ENCODE measurements at places on chromosomes 2 and 18. TPM values are rescaled to one million over a fixed set of nuclear protein-coding genes. Genes with fewer than 3 reads are reported as not detected.

DNA sequence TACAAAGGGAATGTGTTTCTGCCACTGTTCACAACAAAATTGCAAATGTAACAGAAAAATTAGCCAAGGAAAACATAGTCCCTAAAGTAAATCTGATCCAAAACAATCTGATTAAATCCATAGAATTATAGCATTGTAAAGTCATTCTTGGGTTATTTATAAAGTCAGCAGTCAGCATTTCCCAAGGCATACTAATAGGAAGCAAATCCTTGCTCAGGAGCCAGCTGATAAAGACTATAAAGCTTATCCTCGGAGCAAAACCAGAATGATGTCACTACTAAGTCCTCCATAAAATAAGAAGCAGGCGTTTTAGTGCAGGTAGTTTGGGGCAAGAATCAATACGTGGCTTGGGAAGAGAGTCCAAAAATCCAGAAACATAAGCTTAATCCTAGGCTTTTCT is 67.3 kb upstream of the CSRNP3 start:
- DNase-seq, result no peak

- no peak for DNase-seq
Observed at GRCh38 chr2:176687944-176688343, 418.7 kb downstream of the MTX2 start.

DNA sequence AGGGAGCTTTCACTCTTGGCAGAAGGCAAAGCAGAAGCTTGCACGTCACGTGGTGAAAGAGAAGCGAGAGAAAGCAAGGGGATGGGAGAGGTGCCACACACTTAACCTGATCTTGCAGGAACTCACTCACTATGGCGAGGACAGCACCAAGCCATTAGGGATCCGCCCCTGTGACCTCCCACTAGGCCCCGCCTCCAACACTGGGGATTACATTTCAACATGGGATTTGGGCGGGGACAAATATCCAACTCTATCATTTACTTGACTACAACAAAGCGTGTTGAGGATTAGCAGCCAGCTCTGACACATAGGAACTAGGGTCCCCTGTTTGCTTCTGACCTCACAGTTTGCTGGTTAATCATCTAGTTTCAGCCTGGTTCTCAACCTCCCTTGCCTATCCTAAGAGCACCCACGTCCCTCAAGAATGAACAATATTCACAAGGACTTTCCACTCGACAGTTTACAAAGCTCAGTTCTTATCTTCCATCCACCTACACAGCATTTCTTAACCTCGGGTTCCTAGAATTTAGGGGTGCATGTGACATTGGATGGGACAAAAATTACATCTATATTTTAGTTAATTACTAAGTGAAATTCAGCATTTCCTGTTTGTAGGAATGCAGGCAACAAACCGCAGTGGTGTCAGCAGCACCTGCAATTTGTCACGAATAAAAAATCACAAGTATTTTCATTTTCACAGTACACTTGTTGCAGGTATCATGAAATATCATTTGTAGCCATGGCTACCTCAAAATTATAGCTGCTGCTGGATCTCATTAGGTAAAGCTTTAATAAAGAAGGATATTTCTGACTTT is 36.0 kb downstream of the LBH start:
- DNase-seq, result no peak

DNA sequence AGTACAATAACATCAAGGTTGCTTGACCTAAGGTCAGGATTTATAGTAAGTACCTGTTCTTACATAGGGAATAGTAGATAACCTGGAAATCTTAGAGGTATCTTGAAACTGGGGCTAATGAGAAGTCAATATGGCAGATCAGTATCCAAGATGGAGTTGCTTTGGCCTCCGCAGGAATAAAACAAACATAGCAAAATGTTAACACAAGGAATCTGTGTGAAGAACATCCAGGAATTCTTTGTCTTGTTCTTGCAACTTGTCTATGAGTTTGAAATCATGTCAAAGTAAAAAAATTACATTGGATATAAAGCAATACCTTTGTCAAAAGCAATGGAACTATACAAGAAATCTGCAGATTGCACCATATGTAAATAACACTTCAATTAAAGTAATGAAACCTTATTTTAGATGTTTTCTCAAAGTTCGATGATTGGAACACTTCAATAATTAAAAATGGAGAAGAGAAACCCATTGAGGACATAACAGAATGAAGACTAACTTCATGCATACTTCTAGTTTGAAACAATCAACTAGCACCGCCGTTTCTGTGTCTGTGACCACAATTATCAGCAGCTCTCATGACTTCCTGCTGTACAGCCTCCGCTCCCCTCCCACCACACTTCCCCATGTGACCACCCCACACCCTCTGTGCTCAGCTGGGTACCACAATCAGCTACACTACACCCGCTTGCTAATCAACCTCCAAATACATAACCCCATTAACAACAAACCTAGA is 27.6 kb downstream of the C2orf76 start:
- no peak for DNase-seq

The CCDC68 gene
- polyA plus RNA-seq, result 0.74 TPM

The VWC2L gene
- not detected for polyA plus RNA-seq
